ENCODE measurements at places on chromosomes 2 and 18.

DNA sequence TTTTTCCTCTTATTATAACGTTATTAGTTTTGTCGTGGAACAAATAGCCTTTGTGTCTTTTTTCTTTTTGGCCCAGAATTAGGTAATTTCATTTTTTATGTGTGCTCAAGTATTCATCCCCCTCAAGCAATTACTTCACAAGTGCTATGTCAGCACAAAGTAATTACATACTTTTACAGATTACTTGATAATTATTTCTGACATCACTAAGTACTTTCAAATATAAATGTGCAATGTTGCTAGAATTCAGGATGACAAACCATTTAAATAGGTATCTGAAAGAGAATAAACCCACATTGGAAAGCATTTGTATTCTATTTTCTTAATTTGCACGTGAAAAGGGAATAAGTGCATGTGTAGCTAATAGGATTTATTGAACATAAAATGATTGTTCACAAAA is 238.2 kb downstream of the CDH7 start:
- no peak for DNase-seq

- no peak for DNase-seq
Observed at GRCh38 chr2:106130251-106130998, 63.7 kb downstream of the UXS1 start.

DNA sequence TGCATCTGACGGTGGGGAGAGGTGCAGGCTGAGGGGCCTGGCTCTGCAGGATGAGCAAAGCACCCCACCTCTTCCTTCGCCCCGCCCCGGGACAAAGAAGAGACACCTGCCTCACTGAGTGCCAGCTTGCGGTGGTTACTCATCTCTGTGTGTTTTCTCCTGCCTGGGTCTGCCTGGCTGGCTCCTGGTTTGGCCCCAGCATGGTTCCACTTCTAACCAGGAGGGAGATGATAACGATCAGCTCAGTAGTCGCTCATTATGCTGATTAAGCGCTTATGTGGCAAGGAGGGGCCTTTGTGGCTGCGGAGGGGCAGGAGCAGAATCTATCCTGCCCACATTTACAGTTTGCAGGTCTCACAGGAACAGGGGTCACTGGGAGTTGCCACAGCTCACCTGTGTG is 68.7 kb upstream of the EDAR start:
- no peak for DNase-seq

- no peak for DNase-seq
Observed at GRCh38 chr18:44698518-44698917, 17.8 kb downstream of the SETBP1 start.

GRCh38 chr2:215019521-215020145 is 118.8 kb downstream of the ABCA12 start:
- no peak for DNase-seq

DNA sequence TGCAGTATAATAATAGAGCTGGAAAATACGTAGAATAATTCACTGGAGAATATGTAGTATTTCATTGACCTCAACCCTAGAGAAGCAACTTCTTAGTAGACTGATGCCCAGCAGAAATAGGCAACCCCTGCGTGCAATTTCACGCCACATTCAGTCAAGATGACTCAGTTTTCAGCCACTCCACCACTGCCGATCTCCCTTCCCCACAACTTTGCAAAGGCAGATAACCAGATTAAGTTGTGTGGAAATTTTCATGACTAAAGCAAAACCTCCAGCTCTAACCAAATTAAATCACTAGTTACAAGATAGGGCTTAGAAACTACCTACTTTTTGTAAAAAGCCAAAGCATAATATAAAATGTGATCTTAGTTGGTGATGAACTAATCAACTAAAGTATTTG is 63.3 kb upstream of the STK17B start:
- DNase-seq: no peak

DNA sequence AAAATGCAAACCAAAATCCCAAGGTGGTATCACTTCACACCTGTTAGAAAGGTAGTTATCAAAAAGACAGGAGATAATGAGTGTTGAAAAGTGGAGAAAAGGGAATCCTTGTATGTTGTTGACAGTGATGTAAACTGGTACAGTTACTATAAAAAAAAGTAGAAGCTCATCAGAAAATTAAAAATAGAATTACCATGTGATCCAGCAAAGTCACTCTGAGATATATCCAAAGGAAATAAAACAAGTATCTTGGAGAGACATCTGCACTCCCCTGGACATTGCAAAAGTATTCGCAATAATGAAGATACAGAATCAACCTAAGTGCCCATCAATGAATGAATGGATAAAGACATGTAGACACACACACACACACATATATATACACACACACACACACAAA is 208.3 kb upstream of the PIEZO2 start:
- no peak for DNase-seq

DNA sequence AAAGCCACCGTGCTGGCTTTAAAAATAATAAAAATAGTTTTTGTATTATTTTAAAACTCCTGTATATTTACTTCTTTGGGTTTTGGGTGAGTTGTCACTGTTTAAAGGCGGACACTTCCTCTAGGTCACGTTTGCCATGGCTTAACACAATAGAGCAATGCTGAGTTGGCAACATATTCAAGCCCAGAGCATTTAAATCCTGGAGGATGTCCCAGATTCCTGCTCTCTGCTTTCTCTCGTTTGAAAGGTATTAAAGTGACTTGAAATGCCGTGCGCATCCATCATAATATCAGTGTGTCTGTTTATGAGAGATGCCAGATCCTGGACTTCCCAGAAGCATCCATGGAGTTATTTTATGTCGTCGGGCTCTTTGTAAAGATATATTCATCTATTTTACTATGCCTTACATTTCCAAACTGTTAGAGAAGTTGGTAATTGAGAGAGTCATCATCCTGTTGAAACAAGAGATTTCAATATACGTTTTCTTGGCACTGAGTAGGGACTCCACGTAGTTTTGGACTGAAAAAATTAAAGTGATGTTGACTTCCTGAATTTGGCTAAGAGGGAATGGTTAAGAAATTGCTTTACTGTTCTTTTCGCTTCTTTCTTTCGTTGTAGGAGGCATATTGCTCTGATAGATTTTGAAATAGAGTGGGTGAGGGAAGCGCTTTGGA is 150.6 kb downstream of the ZNF236 start:
- DNase-seq: no peak

DNA sequence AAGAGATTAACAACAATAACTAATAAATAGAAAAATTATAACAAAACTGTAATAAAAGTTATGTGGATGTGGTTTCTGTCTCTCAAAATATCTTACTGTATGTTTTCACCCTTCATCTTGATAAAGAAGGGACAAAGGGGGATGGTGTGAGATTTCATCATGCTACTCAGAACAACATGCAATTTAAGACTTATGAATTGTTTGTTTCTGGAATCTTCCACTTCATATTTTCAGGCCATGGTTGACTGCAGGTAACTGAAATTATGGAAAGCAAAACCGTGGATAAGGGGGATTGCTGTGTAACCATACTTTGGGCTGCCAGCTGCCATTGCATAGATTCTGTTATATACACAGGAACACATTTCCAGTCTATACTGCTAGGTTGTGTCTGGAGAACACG is 45.6 kb downstream of the NEB start:
- DNase-seq: no peak

DNA sequence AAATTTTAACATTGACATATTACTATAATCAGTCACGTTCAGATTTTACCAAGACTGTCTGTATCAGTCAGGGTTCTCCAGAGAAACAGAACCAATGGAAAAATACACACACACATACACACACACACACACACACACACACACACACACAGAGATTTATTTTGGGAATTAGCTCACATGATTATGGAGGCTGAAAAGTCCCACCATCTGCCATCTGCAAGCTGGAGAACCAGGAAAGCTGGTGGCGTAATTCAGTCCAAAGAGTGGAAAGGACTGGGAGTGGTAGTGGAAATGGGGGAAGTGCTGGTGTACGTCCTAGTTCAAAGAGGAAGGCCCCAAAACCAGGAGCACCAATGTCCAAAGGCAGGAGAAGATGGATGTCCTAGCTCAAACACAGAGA is 166.4 kb downstream of the AKAIN1 start:
- no peak for DNase-seq

DNA sequence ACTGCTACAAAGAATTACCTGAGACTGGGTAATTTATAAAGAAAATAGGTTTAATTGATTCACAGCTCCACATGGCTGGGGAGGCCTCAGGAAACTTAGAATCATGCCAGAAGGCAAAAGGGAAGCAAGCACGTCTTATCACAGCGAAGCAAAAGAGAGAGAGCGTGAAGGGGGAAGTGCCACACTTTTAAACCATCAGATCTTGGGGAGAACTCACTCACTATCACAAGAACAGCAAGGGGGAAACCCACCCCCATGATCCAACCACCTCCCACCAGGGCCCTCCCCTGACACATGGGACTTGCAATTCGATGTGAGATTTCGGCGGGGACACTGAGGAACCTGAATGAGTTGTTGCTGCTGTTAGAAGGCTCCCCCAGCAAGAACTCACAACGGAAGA is 220.2 kb upstream of the PIEZO2 start:
- no peak for DNase-seq

DNA sequence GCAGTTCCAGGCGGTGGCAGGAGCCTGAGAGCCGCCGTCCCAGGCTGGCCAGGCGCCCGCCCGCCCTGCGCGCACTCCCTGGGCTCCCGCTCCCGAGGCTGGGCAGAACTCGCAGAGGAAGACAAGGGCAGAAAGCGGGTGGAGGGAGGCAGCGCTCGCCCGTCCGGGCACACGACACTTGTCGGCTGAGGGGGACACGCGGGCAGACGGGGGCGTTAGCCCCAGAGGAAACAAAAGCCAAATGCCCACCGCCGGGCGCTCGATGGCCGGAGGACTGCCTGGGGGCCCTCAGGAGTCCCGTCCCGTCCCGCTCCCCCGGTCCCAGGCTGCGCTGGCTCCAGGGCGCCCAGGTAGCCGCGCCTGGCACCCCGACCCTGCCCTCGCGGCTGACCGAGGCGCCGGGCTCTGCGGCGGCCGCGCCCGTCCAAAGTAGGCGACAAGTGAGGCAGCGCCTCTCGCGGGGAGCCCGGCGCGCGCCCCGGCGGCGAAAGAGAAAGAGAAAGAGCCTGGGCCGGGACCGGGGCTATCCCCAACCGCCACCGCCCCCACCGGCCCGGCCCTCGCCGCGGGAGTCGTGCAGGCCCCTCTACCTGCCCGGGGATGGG is 491 bp downstream of the L3MBTL4 start:
- DNase-seq: peak; percentile 21

DNA sequence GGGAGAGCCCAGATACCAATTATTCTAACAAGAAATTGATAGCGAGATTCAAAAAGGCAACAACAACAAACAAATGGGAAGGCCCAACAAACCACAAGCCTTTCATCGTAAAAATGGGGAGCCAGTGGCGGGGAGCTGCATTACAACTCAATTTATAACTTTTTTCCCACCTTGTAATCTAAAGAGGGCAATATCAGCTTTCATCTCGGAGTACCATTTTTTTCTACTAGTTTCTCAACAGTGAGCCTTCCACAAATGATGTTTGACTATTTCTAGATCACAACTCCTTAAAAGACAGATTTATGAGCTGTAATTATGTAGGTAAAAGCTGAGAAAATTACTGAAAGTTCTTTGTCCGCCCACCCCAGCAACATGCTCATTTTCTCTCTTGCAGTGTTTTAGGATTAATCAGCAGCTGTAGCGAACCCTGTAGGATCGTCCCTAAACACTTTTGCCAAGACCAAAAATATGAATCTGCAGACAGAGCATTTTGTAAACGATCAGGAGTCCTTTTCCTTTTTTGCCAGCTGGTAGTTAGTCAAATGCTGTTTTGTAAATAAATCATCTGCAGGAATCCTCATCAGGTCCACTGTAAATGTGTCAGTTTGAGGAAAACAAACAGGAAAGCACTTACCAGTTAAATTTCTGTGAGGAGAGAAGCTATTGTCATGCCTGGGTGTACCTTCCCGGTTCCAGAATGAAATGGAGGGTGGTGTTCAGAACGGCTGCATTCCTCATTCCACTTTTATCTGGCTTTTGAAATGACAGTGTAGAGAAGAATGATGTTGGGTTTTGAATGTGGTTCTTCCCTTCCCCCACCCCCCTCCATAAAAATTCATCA is 53.2 kb downstream of the EEF1B2 start:
- no peak for DNase-seq

- DNase-seq: no peak
Observed at GRCh38 chr18:1425679-1426078, 521.0 kb downstream of the ADCYAP1 start.

GRCh38 chr18:70276416-70277191 is 12.2 kb upstream of the SOCS6 start:
- DNase-seq: no peak

DNA sequence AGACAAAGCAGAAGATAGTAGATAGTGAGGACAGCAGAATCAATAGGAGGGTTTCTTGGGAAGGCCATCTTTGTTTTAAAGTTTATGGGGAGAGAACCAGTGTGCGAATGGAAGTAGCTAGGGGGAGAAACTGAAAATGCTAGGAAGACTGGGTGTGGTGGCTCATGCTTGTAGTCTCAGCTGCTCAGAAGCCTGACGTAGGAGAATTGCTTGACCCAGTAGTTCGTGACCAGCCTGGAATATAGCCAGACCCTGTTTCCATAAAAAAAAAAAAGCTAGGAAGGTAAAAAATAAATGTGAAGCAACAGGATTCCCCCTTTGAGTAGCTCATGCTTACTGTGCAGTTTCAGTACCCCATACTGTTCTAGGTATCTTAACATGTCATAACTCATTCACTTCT is 19.2 kb upstream of the DRC1 start:
- DNase-seq: no peak

- no peak for DNase-seq
Observed at GRCh38 chr2:26993768-26994167, 23.3 kb downstream of the MAPRE3 start.

- no peak for DNase-seq
Observed at GRCh38 chr18:58993260-58993659, 128.6 kb downstream of the ZNF532 start.

DNA sequence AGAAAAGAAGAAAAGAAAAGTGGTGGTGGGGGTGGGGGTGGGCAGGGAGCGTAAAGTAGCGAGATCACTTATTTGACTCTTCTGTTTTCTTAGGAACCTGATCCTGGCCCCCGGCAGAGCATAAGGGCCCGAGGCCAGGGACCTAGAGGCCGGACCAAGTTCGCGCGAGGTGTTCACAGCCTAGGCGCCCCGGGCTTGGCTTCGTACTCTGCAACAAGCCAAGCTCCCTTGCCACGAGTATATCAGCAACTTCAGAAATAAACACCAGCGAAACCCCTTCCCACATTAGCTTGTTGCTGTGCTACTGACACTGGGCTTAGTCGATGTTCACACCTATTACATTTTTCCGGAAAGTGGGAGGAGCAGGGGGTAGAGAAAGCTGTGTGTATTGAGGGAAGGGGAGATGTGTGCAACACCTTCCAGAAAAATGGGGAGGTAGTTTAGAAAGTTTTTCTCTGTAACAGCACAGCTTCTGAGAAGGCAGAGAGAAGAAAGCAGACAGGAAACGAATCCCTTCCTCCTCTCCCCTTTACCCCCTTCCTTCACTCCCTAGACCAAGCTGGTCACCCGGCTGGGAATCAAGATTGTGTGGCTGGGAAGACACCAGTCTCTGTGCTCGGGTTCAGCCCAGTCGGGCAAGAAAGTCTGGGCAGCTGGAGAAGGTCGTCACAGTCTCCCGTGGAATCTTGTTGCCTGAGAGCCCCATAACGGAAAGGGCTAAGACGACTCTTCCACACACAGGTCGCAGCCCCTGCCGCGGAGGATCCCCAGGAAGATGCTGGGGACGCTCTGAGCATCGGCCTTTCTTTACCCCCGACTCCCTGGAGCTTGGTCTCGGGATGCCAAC is 12.0 kb upstream of the SATB2 start:
- no peak for DNase-seq
